ENCODE measurements at places on chromosomes 2 and 18. TPM values are rescaled to one million over a fixed set of nuclear protein-coding genes. Genes with fewer than 3 reads are reported as not detected.

The PSME4 gene
- polyA plus RNA-seq: 40.9 TPM

DNA sequence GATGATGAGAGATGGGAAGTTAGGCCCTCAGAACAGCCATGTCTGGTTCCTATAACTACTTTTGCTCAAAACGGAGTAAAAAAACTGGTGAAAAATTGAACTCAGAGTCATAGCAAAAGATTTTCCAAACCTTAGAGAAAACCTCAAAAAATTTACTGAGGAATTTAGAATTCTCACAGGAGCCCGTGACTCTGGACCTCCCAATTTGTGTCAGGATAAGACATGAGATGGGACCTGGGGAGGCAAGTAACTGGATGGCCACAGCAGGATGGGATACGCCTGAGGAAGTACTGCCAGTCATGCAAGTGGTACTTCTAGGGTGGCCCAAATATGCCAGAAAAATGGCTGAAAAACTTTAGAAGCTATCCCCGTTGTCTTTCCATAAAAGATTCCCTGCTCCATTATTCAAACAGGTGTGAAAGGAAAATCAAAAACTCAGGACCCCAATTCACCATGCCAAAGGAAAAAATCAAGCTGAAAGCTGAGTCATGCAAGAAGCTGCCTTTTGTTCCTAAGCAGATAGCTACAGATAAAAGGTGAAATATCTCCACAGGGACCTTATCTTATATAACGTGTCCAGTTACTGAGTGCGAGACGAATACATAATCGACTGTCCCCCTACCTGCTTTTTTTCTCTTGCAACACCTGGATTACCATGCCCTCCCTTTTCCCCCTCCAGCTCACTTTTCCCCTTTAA is 34.1 kb upstream of the LIPG start:
- no peak for DNase-seq
- no peak overlapping the region for H3K4me3 ChIP-seq
- H3K27me3 ChIP-seq: no peaks in the 10 kb centered on the region

The ST6GAL2 gene
- polyA plus RNA-seq: 0.57 TPM

- no peak overlapping the region for H3K4me3 ChIP-seq
- no peaks in the 10 kb centered on the region for H3K36me3 ChIP-seq
- H3K27ac ChIP-seq: no peak overlapping the region
- H3K4me1 ChIP-seq: no peaks in the 10 kb centered on the region
- no peaks in the 10 kb centered on the region for H3K27me3 ChIP-seq
- no peak for DNase-seq
Observed at GRCh38 chr2:64466478-64467085, 12.6 kb downstream of the LGALSL start.

The CGREF1 gene
- polyA plus RNA-seq: 0.43 TPM

The SAG gene
- 0.32 TPM for polyA plus RNA-seq
